NCI-H2171 (cell line): ENCODE measurements at places on chromosomes 4 and X.

DNA sequence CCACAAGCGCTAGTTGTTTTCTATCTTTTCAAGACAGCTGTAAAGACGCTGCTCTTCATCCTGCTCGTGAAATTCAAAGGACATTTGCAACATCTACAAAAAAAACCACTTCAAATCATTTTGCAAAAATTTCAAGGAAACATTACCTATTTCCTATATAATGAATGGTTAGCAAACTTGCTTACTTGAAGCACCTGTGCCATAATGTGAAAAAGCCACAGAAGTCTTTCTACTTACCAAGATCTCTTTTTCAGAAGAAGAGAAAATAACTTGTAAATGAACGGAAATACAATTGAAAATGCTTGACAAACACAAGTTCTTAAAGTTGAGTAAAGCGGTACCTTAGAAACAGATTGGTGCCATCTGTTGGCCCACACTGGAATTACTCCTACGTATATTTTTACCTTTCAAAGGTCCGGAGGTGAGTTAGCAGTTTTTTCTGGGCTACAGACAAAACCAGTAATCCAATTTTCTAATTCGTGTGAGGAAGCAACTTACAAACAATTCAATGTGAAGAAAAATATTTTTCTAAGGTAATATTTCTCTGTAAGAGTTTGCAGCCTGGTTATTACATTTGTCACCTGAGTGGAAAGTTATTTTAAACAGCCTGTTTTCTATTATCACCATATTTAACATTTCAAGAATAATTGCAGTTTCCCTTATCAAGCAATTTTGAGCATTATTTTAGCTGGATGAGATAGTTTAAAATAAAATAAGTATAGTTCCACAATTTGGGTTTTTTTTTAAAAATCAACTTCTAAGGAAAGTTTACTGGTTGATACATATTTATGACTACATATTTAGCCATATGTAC, at the start of gene TLR6:
TLR6 (minus strand) TSS at position 294 of the 814 bp plus-strand sequence. CDS start 27,344 bp downstream, outside the sequence.
- no peak for DNase-seq

DNA sequence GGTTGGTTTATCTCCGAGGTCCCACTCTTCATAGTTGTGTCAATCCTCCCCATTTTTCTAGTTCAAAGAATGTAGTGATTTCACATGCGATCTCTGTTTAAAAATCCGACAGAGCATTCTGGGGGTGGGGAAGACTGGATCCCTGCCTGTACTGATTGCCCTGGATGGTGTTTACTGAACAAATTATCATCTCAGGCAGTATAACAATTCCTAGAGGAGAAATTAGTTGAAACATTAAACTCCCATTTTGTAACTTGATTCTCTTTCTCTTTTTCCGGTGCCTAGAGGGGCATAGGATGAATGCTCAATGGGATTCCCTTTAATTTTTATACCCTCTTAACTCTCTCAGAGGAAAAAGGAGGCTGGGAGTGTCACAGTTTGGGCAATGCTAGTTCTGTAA, 10.0 kb upstream of the CWH43 start:
- DNase-seq, result no peak

GRCh38 chrX:118596390-118596789, 100.8 kb downstream of the DOCK11 start:
- no peak for DNase-seq

- no peak for DNase-seq
These were observed 125.2 kb upstream of the USP9X start for GRCh38 chrX:40960041-40960440.

- DNase-seq, result no peak
These were observed 17.7 kb upstream of the TAB3 start for GRCh38 chrX:30906726-30907125.

DNA sequence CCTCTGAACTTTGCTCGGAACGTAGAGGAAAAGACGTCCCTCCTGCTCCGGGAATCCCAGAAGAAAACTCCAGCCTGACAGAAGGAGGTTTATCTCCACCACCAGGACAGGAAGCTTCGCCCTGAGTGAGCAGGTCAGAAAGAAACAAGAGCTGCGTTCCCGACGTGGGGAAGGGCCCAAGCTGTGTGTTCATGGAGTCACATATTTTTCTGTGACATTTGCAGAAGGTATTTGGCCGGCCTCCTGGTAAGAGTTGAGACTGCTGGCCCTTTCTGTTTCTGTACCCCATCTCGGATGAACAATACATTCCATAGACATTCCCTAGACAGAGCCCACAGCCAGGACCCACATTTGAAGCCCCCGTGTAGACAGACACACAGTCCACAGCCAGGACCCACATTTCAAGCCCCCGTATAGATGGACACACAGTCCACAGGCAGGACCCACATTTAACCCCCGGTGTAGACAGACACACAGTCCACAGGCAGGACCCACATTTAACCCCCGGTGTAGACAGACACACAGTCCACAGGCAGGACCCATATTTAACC, 230.8 kb downstream of the SHOX start:
- DNase-seq, result no peak

- no peak for DNase-seq
These were observed 195.0 kb upstream of the S100G start for GRCh38 chrX:16454926-16455325.

DNA sequence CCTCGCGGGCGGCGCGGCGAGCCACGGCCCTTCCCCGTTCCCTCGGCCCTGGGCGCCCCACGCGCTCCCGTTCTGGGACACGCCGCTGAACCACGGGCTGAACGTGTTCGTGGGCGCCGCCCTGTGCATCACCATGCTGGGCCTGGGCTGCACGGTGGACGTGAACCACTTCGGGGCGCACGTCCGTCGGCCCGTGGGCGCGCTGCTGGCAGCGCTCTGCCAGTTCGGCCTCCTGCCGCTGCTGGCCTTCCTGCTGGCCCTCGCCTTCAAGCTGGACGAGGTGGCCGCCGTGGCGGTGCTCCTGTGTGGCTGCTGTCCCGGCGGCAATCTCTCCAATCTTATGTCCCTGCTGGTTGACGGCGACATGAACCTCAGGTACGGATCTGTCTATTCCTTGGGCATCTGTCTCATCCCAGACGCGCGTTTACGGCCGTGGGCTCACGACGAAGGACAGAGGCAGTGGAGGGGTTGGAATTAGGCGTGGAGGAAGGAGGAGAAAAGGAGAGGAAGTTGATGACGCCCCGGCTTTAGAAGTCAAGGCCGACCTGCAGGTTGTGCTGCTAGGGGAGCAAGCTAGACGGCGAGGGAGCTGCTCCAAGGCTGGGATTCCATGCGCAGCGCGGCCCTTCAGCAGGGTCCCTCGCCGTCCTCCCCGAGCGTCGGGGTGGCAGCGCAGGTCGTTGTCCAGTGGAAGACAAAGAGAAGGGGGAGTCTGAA, 792 bp downstream of the SLC10A4 start:
- no peak for DNase-seq

DNA sequence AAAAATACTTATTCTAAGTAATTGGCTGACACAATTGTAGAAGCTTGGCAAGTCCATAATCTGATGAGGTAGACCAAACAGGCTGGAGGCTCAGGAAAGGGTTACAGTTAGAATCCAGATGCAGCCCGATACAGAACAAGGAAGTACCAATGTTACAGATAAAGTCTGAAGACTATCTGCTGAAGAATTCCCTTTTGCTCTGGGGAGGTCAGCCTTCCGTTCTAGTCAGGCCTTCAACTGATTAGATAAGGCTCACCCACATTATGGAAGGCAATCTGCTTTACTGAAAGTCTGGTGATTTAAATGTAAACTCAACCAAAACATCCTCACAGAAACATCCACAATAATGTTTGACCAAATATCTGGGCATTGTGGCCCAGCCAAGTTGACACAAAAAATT, 7.4 kb upstream of the DYNLT3 start:
- no peak for DNase-seq

DNA sequence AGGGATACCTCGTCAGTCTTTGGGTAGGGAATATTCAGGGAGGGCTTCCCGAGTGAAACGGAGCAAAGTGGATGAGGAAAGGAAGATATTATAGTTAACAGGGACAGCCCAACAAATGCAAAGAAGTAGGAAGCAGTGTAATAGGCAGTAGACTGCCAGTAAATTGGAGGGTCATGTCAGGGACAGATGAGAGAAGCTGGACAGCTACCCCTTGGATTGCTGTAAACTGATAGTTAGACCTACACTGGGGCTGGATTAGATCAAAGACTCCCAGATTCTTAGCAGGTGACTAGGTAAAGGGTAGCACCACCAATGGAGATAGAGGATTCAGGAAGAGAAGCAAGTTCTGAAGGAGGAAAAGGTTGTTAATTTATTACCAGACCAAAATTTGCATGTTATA, 48.0 kb downstream of the NPNT start:
- no peak for DNase-seq

DNA sequence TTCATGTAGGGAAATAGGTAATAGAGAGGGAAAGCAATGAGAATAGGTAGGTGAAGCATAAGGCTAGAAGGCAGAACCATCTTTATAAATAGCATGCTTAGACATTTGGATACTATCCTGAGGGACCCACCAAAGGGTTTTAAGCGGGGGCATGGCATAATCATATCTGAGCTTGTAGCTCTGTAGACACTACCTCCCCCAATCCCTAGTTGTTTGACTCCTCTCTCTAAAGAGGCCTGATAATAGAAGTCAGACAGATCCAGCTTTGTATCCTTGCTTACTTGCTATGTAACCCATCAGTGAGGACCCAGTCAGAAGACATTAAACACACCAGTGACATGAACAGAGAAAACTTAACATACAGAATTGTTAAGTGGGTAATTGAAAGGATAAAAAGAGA, 58.7 kb downstream of the SCFD2 start:
- no peak for DNase-seq

DNA sequence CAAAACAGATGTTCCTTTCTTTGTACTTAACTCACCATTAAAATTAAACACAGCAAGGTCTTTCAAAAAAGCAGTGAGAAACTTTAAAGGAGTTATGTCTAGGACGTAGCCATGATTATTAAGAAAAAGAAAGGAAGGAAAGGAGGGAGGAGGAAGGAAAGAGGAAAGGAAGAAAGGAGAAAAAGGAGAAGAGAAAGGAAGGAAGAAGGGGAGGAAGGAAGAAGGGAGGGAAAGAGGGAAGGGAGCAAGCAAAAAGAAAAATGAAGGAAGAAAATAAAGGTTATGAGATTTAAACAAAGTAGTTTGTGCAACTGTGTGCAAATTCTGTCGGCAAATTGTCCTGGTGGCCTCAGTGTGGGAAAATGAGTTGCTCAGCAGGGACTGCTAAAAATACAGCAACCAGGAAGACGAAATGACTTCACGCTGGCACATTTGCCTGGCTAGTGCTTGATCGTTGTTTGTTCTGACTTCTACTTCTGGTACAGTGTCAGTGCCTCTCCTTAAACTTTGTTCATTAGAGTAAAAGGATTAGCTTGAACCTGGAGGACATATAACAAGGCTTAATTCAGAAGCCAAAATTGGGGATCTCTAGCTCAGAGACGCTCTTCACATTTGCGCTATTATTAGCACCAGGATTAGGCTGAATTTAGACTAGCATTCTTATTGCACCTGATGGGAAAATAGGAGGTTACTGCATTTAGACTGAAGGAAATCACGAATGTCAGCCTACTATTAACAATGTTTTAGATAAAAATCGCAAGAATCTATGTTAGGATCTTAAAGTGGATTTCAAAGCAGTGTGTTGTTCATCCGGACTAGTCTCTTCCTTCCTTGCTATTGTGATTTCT, 81.2 kb downstream of the DCK start:
- no peak for DNase-seq

DNA sequence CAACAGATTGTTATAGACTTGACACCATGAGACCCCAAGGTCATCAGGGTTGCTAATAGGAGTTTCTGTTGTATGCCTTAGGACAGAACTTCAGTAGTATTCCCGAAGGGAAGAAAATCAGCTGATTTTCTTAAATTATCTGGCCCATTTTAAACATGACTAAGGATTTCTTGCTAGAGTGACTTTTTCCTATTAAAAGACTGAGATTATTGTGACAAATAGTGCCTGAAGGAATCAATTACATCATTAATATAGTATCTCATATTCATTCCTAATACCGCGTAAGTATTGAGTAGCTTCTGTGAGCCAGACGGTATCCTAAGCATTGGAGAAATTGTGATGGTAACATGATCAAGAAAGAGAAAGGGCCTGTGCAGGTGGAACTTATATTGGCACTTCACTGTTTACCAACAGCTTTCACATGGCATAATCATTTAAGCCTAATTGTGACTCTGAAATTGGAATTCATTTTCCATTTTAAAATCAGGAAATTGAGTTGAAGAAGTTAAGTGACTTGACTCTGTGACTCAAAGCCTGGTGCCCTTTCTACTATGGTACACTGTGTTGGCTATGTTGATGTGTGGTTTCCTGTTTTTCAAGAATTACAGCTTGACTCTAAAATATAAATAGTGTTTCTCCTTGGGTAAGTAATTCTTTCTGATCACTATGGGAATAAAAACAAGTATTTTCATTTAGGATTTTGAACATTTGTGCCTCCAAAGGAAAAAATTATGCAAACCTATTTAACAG, 4.1 kb downstream of the AFF1 start:
- DNase-seq, result no peak

DNA sequence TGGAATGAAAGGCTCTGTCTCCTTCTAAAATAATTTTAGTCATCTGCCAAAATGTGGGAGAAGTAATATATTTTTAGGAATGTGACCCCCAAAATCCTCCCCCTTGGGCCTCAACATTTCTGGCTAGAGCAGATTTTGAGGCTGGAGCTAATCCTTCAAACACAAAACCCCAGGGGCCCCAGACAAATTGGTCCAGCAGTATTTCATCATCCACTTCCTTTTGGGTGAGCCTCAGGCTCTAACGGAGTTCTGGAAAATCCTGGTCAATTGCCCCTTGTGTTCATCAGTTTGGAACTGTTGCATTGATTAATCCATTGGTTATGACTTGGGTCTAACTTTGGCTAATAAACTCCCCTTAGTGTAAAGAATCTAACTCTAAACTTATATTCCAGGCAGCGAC, 67.4 kb upstream of the PCDH19 start:
- DNase-seq, result no peak

DNA sequence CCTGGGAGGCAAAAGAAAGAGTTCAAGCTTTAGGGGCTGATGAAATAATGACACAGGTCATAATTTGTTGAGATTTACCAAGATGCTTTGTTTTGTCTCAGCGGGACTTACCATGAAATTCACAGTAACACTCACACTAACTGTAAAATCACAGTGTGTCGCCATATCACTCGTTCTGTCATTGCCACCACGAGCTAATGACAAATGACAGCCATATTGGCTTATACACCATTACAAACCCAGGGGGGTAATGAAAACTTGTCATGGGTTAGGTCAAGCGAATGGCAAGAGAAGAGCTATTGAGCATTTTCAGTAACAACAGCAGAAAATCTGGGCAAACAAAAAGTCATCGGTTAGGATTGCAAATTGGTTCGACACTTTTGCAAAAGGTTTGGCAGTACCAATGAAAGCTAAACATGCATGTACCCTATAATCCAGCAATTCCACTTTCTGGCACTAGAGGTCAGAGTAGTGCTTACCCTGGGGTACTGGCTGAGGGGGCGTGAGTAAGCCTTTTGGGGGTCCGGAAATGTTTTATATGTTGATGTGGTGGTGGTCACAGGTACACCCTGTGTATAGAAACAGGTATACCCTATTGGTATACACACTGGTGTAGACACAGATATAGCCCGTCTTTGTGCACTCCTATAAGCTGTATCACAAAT, 83.9 kb upstream of the RAI2 start:
- no peak for DNase-seq

DNA sequence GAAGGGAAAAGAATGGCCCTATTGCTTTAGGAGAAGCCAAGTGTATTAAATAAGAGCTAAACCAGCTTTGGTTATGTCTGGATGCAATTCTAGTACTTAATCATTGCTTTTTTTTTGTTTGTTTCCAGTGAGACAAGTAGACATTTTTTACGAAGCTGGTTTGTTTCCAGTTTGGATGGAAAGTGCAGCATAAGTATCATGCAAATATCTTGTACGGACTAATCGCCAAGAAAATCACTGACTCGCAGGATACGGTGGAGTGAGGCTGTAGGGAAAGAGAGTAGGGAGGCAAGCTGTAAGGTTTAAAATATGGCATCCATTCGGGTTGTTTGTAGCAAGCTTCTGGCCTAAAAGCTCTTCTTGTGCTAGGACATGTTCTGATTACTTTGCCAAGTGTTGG, 64.8 kb downstream of the HPGD start:
- no peak for DNase-seq
